ENCODE measurements at places on chromosomes 2 and 18.

- DNase-seq: peak; percentile 8
These were observed 344.6 kb upstream of the CHAC2 start for GRCh38 chr2:53422979-53423378.

DNA sequence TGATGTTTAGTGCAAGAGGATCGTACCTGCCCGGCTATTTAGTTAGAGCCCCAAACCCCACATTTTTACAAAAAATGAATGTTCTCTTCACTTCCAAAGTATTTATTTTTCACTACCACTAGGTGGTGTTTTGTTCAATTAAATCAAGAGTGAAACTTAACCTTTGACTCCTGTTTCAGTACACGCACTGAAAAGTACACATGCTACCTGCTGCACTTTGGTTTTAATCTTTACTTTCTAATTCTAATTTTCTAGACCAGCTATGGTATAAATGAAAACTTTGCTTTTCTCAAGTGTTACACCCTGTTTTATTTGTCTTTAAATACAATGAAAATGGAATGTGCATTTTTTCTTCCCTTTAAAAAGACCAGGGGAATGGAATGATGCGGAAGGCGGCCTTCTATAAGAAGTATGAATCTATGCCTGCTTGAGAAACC is 31.4 kb upstream of the CHN1 start:
- DNase-seq: peak; percentile 30

DNA sequence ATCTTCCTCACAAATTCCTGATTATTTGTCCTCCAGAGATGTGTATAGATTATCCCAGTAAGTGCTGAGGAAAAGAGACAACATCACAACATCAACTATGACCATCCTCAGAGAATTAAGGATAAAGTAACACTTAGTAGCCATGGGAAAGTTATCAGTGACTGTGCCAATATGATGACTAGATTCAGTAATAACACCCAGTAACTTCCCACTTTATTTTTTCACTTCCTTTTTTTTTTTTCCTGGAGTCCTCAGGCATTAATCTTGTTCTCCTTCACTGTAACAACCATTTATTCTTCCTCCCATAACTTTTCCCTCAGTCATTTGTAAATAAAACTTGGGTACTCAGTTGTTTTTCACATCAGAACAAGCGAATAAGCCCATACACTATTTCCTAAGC is 16.7 kb upstream of the PID1 start:
- no peak for DNase-seq

GRCh38 chr2:197675246-197675645 is at the start of gene RFTN2:
TSS of gene RFTN2 (minus strand) at chr2:197675587. CDS start at chr2:197675458, 129 bp downstream.
- DNase-seq: no peak

GRCh38 chr2:31227110-31227509 is 6.8 kb upstream of the EHD3 start:
- DNase-seq: no peak

DNA sequence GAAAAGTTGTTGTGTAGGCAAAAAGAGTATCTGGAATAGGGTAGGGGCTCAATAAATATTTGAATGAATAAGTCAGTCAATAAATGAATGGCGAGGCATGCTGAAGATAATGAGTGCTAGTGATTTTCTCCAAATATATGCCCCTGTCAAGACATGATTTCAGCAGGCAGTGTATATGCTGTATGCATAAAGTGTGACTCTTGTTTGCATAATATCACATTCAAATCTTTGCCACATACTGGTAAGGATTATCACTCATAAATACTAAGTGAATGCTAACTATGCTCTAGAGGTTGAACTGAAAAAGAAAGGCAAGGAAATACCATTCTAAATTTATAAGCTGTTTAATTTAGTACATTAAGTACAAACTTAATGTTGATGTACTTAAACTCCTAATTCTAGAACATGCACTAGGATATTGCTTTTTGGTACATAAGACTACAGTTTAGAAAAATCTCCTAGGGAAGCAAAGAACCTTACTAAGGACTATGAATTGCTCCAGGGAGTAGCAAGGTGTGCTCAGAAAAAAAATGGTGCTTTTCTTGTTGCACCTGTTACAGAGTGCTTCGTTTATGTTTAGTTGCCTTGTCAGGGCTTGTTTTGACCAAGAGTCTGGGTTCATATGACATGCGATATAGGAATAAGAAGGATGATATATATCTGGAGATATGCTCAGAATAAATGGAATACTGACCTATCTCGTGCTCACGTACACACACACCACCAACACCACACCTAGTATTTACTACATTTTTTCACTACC is 224.0 kb upstream of the TANK start:
- DNase-seq: no peak
